ENCODE measurements at places on chromosomes 7 and 10.

DNA sequence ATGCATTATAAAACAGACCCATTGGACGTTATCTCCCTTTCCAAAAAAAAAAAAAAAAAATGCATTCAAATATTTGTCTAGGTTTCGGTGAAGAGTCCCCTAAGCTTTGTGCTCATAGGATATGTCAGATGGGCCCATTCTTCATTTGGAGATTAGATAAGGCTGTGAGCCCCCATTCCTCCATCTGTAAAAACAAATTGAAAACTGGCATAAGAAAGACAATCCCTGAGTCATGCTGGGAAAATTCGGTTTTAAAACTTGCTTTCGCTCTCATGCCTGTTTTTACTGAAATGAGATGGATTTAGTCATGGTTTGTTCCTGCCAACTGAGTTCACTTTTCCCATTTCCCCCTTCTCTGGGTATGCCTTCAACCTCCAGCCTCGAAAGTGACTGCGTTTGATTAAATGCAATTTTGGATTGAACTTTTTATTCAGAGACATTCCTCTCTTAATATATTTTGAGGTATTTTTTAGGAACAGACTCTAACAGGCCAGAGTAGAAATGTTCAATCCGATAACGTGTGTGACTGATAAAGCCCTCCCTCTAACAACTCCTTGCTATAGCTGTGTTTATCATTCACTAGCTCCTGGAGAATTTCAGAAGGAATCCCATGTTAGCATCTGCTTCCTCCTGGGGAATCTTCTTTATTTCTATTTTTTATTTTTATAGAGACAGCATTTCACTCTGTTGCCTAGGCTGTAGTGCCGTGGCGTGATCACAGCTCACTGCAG lies 190.9 kb upstream of the LYZL2 start:
- no peak for DNase-seq

DNA sequence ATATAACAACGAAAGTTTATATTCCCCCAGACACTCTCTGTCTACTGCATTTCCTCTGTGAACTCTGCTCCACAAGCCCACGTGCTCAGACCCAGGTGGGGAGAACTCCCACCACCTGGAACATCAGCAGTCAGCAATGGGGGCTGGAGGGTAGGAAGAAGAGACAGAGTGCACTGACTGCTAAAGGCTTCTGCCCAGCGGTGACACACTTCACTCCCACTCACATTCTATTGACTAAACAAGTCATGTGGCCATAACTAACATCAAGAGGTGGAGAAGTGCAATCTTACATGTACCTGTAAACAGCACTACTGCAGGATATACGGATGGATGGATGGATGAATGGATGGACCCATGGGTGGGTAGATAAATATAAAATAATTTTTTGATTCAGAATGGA lies 122.2 kb downstream of the MPP7 start:
- DNase-seq: no peak

DNA sequence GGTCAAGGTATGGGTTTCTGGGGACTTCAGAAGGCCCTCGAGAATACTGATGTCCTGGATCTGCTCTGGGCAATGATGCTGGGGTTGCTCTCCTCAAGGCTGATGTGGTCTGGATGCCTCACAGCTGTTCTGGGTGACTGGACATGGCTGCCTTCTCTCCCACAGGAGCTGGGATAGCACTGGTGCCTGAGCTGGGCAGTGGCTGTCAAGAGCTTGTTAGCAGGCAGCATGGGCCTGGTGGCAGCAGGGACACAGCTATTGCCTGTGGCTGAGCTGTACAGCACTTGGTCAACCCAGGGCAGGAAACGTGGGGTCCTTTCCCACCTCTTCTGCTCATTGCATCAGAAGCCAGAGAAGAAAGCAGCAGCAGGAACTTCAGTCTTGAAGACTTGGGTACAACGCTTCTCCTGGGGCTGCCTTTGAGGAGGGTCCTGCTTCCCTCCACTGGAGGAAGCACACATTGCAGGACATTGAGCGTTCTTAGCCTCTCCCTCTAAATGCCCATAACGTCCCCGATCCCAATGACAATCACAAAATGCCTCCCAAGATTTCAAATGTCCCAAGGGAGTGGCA lies 13.0 kb downstream of the ADCYAP1R1 start:
- DNase-seq: peak; percentile 66

DNA sequence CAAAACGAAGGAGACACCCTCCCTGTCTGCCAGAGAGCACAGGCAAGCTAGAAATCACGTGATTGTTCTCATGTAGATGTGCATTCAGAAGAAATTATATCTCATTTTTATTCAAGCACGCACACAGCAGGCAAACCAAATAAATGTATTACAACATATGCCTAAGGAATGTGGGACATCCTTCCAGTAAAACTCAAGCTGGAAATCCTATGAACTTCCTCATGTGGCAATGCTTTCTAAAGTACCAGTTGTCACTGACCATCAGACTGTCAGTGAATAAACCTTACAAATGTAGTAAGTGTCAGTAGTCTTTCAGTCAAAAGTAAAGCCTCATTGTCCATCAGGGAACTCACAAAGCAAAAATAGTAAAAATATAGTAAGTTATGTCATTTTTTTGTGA lies 350.1 kb upstream of the POM121L12 start:
- DNase-seq: no peak

DNA sequence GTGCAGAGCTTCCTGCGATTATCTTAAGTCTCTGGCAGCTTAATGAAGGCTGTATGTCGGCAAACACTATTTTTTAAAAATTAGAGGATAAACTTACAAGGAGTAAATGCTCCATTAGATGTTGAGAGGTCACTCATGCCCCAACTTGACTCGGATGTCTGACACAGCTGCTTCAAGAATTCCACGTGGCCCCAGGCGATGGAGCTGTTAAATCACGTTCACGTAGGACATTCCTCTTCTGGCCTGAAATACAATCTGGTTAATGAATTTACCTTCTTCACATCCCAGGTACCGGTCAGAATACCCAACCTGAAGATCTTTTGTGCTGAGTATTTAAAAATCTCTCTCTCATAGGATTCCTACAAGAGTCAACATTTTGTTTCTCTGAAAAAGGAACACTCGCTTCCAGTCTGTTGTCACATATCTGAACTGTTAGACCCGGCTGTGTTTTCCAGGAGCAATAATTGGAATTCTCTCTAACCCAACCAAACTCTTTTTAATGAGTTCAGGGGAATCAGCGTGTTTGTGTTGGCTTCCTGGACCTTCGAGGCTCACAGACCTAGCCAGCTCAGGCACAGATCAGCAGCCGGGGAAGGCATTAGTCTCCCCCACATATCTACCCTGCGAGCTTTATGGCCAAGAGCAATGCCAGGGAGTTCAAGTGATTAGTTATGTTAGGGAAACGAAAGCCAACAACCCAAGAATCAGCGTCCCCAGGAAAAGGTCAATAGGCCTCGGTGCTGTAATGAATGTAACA lies 284.9 kb downstream of the FGFR2 start:
- no peak for DNase-seq

- DNase-seq: no peak
Observed at GRCh38 chr7:78768859-78769258, 684.6 kb downstream of the MAGI2 start.

- DNase-seq: no peak
Observed at GRCh38 chr10:17564911-17565310, 52.3 kb downstream of the HACD1 start.

- no peak for DNase-seq
Observed at GRCh38 chr7:155299535-155300202, 2.0 kb downstream of the INSIG1 start.

- no peak for DNase-seq
Observed at GRCh38 chr10:93752761-93753160, 5.0 kb upstream of the LGI1 start.

DNA sequence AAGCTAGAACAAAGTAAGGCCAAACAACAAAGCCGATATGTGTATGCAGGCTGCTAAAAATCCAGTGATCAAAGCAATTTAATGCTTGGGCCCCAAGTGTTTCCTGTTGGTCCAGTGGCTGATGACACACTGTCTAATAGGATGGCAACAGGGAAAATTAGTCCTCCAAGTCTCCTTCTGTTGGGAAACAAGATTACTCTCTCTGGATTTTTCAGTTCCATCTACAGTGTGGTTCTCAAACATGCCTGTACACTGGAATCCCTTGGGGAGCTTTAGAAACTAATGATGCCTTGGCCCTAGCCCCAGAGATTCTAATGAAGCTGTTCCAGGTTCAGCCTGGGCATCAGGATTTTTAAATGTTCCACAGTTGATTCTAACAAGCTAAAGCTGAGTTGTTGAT lies 198.7 kb downstream of the AHR start:
- no peak for DNase-seq

GRCh38 chr7:76234931-76235441 lies 33.3 kb downstream of the SRRM3 start:
- peak; percentile 98 for DNase-seq

- no peak for DNase-seq
Observed at GRCh38 chr7:26127411-26127810, 24.6 kb upstream of the NFE2L3 start.

DNA sequence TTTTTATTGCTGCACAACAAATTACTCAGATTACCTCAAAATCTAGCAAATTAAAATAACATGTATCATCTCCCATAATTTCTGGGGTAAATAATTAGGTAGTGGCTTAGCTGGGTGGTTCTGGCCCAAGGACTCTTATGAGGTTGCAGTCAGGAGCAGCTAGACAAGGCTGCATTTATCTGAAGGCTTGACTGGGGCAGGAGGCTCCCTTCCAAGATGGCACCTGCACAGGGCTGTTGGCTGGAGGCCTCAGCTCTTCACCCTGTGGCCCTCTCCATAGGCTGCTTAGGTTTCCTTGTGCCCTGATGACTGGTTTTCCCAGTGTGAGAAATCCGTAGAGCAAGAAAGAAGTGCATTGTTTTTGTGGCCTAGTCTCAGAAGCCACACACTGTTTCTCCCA lies 34.7 kb upstream of the ELFN1 start:
- no peak for DNase-seq

- peak; percentile 37 for DNase-seq
Observed at GRCh38 chr7:44311561-44312495, 13.6 kb downstream of the CAMK2B start.

Measured in H7 (cell line).